ENCODE measurements at places on chromosomes 2 and 18.
A peak's percentile ranks its signal among the peaks of the same experiment; 100 is the strongest.

GRCh38 chr2:102809291-102810189, 47.7 kb downstream of the TMEM182 start:
- DNase-seq: no peak

DNA sequence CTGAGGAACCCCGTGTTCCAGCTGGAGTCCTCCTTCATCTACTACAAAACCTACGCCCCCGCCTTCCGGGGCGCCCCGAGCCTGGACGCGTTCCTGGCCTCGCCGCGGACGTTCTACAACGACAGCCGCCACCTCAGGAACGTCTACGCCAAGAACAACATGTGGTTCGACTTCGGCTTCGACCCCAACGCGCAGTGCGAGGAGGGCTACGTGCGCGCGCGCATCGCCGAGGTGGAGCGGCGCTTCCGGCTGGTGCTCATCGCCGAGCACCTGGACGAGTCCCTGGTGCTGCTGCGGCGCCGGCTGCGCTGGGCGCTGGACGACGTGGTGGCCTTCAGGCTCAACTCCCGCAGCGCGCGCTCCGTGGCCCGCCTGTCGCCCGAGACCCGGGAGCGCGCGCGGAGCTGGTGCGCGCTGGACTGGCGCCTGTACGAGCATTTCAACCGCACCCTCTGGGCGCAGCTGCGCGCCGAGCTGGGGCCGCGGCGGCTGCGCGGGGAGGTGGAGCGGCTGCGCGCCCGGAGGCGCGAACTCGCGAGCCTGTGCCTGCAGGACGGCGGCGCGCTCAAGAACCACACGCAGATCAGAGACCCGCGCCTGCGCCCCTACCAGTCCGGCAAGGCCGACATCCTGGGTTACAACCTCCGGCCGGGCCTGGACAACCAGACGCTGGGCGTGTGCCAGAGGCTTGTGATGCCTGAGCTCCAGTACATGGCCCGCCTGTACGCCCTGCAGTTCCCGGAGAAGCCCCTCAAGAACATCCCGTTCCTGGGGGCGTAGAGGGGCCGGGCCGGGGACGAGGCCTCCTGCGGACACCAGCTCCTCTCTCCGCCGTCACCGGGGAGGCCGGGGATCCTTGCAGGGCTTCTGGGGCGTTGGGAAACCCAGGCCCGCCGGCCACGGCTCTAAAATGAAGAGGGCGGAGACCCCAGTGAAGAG, 5.3 kb upstream of the NEU4 start:
- peak; percentile 40 for DNase-seq

DNA sequence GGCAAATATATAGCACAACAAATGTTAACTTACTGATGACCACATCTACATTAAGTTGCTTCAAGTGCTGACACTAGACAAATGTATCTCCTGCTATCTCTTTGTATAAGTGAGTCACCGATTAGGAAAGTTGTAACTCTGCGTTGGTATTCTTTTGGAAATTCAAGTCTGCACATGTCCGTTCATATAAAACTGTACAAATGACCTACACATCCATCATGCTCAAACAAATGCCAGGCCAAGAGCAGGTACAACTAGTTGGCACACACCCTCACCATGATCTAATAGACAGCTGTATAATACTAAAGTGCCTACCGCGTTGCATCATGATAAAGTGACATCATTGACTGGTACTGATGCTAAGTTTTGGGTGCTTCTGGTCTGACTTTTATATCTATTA, 141.1 kb downstream of the RBMS1 start:
- DNase-seq: no peak

DNA sequence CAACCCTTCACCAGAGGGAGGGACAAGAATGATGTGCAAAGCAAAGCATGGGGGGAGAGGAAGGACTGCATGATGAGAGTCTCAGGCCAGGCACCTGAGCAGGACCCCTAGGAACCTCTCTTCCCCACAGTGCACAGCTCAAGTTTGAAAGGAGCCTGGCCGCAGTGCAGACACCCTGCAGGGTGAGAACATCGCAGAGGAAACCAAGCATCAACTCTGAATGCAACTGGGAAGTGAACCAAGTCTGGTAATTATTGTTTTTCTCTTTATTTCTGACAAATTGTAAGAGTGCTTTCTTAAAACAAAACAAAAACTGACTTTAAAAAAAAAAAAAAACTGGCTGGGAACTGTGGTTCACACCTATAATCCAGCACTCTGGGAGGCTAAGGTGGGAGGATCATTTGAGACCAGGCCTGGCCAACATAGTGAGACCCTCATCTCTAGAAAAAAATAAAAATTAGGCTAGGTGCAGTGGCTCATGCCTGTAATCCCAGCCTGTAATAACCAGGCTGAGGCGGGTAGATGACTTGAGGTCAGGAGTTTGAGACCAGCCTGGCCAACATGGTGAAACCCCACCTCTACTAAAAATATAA, 15.3 kb downstream of the NPC1 start:
- DNase-seq: no peak

GRCh38 chr2:650343-651310, 26.6 kb downstream of the TMEM18 start:
- no peak for DNase-seq

- no peak for DNase-seq
These were observed 1.2 kb upstream of the CABLES1 start for GRCh38 chr18:23133860-23134779.

GRCh38 chr2:108240966-108241365, 1.2 kb downstream of the SULT1C3 start:
- DNase-seq: no peak

DNA sequence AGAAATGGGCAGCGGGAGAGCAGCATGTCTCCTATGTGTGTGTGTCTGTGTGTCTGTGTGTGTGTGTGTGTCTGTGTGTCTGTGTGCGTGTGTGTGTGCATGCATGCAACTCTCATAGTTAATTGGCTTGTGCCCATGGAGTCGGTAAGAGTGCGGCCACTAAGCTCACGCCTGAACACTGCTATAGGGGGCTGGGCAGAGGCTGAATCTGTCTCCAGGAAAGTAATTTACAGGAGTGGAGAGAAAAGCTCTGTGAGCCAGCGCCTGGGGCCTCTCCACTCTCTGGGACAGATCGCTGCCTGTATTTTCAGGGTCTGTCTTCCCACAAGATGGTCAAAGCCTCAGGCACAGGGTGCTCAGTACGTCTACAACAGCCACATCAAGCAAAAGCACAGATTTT, 553.4 kb downstream of the TNS1 start:
- no peak for DNase-seq

GRCh38 chr2:29269095-29269764, 154.0 kb downstream of the CLIP4 start:
- no peak for DNase-seq

DNA sequence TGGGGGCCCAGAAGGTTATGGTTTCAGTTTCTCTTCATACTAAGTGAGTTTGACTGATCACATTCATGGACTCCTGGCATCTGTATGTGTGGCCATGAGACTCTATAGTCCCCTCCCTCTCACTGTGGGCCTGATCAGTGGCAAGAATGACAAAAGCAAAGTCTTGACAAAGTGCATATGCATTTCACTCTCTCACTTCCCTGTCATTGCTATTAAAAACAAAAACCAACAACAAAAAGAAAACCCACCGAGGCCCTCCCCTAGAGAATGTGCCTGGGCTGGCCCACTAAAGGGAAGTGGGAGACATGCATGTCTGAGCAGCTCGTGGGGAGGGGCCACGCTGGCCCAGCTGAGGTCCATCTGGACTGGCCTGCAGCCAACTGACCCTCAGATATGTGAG, 600.1 kb upstream of the RAB6C start:
- no peak for DNase-seq

GRCh38 chr18:65786474-65786873, 35.7 kb downstream of the CDH7 start:
- no peak for DNase-seq

DNA sequence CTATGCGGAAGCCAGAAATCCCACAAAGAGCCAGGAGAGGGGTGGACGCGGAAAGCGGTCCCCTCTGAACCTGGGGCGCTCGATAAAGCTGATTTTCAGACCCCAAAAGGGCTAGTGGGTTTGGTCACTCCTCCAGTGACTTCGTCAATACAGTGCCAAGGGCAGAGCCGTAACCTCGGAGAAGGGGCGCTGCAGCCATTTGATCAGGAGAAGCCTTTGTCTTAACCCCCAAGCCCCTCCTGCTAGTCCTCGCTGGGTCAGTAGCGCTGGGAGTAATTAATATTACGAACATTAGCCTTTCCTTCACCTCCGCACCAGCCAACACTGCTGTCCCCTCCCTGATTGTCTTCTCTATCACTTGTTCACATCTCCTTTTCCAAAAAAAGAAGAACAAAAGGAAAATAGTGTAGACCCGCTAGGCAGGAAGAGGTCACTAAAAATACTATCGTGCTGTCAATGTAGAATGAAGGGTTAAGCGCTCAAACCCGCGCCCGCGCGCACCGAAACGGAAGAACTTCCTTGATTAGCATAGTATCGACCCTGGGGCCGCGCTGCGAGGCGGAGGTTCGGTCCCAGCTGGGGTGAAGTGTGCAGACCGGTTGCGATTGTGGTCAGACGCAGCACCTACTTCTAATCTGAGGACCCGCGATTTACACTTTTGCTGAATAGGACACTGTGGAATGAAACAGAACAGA, 63.2 kb upstream of the MAPRE2 start:
- DNase-seq: peak; percentile 28

- peak; percentile 80 for DNase-seq
These were observed 25.8 kb upstream of the ERICH2 start for GRCh38 chr2:170744248-170745002.

DNA sequence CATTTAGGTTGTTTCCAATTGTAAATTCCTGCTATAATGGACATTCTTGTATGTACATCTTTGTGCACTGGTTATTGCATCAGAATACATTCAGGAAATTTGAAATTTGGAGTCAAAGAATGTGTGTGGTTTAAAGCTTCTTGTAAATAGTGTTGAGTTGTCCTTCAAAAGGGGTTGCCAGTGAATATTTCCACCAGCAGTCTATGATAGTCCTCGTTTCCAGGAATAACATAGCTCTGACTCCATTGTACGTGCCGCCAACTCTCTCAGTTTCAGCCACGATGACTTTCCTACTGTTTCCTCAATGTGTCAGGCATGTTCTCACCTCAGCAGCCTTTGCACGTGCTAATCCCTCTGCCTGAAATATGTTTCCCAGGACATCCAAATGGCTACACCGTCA, 10.9 kb upstream of the HS6ST1 start:
- no peak for DNase-seq

DNA sequence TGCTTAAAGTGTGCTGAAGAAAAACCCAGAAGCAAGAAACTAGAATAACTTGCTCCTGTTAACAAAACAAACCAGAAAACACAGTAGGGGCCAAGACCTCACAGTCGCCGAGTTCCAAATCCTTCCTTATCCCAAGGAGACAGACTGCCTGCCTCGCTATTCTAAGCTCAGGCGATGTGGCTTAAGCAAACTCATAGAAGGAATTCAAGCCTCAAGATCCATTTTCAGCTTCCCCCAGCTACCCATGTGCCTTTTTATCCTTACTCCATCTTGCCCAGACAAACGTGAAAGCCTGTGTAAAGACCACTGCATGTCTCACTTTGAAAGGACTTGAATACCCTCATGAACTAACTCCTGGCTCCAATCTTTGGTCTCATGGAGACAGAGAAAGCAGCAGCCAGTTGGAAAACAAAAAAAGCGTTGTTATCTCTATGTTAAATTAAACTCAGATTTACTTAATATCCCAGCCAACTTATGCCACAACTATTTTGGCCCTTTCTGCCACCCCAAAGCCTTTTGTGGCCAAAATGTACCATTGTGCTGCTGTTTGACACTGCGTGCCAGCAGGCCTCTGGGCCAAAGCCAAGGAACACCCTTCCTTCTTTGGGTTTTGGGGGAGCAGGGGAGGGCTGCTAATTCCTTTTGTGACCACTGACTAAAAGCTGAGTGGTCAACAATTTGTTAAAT, 123.2 kb upstream of the FZD5 start:
- DNase-seq: no peak

DNA sequence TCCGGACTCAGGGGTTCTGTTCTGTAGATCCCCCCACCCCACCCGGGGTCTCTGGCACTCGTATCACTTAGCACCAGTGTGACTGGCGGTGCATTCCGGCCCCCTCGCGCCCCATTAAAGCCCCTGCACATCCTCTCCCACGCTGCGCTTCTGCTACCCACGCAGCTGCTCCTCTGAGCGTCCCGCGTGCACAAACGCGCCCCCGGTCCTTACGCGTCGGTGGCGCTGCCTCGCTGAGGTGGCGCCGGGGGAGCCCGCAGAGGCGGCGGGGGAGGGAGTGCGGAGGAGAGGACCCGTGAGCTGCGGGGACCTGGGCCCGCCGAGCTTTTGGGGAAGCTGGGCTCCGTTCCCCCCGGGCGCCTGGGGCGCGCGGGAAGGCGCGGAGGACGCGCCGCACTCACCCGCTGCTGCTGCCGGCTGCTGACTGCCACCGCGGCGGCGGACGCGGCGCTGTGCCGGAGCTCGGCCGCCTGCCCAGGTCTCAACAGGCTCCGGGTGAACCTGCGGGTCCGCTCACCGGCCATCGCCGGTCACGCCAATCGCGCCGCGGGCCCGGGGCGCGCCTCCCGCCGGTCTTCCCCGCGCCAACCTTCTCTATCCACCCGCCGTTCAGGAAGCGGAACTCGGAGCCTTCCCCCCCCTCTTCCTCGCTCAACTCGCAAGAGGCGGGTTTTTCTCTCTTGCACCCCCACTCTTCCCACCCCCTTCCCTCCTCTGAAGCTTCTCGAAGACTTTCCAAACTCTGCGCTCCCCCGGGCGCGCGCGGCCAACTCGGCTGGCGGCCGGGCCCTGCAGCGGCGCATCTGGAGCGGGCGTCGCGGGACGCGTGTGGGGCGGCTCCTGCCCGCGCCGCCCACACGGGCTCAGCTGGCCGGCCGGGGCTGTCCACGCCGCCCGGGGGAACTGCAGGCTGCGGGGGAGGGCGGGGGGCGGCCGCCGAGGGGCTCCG, at the start of gene DOCK10:
Gene DOCK10 (minus strand): TSS at position 618 of the 949 bp plus-strand sequence. CDS start 94 bp downstream, at position 524.
- DNase-seq: peak; percentile 70

DNA sequence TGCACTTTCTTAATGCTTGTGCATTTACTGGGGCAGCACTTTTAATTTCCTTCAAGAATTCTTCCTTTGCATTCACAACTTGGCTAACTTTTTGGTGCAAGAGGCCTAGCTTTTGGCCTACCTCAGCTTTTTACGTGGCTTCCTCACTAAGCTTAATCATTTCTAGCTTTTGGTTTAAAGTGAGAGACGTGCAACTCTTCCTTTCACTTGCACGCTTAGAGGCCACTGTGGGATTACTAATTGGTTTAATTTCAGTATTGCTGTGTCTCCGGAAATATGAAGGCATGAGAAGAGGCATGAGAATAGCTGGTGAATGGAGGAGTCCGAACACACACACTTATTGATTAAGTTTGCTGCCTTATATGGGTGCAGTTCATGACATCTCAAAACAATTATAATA, 354.1 kb downstream of the DLGAP1 start:
- no peak for DNase-seq

- DNase-seq: no peak
These were observed 10.6 kb downstream of the C18orf63 start for GRCh38 chr18:74326231-74326630.

GRCh38 chr2:60948926-60949579, 67.7 kb downstream of the REL start:
- no peak for DNase-seq

DNA sequence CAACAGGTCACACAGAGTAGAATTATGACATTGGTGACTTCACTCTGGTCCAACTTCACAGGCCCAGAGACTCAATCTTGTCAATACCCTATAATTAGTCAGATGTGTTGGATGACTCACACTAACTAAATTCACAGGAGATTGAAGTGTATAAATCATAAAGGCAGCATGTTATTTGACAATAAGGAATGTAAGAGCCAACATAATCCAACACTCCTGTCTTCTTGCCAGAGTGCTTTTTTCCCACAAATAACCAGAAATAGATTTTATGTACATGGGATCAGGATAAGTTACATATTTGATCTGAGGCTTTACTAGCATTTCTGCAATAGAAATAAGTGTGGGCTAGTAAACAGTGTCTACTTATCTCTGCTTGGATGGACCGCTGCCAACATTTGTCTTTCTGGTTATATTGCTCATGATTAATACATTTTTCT, 42.2 kb upstream of the ZSWIM2 start:
- no peak for DNase-seq

Data from suppressor macrophage (primary cell).